ENCODE measurements at places on chromosomes 2 and 18. TPM values are rescaled to one million over a fixed set of nuclear protein-coding genes. Genes with fewer than 3 reads are reported as not detected.

UCN gene
- 2.5 TPM for total RNA-seq

ABCB11 gene
- not detected for total RNA-seq

RAB3GAP1 gene
- total RNA-seq: 84.6 TPM

OBSL1 gene
- not detected for total RNA-seq

SKOR2 gene
- not detected for total RNA-seq

RBKS gene
- 1.6 TPM for total RNA-seq

IHH gene
- total RNA-seq: not detected

CYBRD1 gene
- not detected for total RNA-seq

UGT1A3 gene
- total RNA-seq: not detected

Measured in Karpas-422 (cell line).